ENCODE measurements at places on chromosomes 16 and 17.

- no peak overlapping the region for H3K4me3 ChIP-seq
- no peak overlapping the region for H3K27ac ChIP-seq
- H3K27me3 ChIP-seq: no peaks in the 10 kb centered on the region
- peaks cover 20% of the 10 kb centered on the region for H3K4me1 ChIP-seq
These were observed 21.1 kb downstream of the HELZ start for GRCh38 chr17:67223924-67224323.

- no peak for DNase-seq
- no peaks in the 10 kb centered on the region for H3K27me3 ChIP-seq
- peaks cover 2% of the 10 kb centered on the region for H3K36me3 ChIP-seq
- H3K4me3 ChIP-seq: no peak overlapping the region
- peak overlapping the region; percentile 76 for H3K27ac ChIP-seq
These were observed 146.4 kb upstream of the COX10 start for GRCh38 chr17:13922885-13923284.

GRCh38 chr16:80390046-80390445 is 150.7 kb upstream of the DYNLRB2 start:
- H3K4me3 ChIP-seq: no peak overlapping the region
- H3K27me3 ChIP-seq: peaks cover 30% of the 10 kb centered on the region

GRCh38 chr17:62780269-62780668 is 27.8 kb downstream of the MARCHF10 start:
- H3K36me3 ChIP-seq: no peaks in the 10 kb centered on the region

DNA sequence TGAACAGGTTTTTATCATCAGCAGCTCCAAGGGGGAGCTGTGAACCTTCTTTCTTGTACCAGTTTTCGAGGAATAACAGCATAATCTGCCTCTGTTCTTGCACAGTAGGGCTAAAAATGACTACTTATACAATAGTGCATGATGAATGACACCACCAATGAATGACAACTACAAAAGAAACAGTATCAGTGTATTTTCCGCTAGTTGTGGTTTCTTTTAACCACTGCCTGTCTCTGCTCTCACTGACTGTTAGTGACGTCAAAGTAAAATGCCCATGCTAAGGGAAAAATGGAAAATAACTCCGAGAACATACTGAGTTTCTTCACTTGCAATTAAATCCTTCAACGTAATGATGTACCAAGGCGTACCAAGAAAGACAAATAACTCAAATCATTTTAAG is 294.9 kb downstream of the MAP2K6 start:
- H3K4me3 ChIP-seq: no peak overlapping the region
- no peak overlapping the region for H3K27ac ChIP-seq
- no peak for DNase-seq

DNA sequence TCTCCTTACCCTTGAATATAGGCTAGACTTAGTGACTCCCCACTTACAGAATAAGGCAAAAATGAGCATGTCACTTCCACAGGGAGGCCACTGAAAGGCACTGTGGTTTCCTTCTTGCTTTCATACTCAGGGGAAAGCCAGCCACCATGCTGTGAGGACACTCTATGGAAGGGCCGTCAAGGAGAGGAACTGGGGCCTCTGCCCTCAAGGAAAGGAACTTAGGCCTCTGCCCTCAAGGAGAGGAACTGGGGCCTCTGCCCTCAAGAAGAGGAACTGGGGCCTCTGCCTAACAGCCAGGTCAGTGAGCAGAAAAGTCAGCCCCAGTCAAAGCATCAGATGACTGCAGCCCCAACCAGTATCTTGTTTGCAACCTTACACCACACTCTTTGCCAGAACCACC is 30.1 kb downstream of the VPS35 start:
- peak overlapping the region; percentile 17 for H3K4me3 ChIP-seq
- peak; percentile 77 for DNase-seq
- H3K27ac ChIP-seq: peak overlapping the region; percentile 63
- no peaks in the 10 kb centered on the region for H3K27me3 ChIP-seq
- peaks cover 28% of the 10 kb centered on the region for H3K4me1 ChIP-seq
- peaks cover 38% of the 10 kb centered on the region for H3K36me3 ChIP-seq

GRCh38 chr17:3804503-3804931 is 3.5 kb upstream of the ITGAE start:
- peak overlapping the region; percentile 92 for H3K27ac ChIP-seq
- peak; percentile 30 for DNase-seq
- H3K36me3 ChIP-seq: peaks cover 40% of the 10 kb centered on the region
- no peaks in the 10 kb centered on the region for H3K27me3 ChIP-seq
- no peak overlapping the region for H3K4me3 ChIP-seq

- H3K27ac ChIP-seq: no peak overlapping the region
- no peaks in the 10 kb centered on the region for H3K4me1 ChIP-seq
- peaks cover 19% of the 10 kb centered on the region for H3K27me3 ChIP-seq
- no peak for DNase-seq
- no peak overlapping the region for H3K4me3 ChIP-seq
These were observed 31.4 kb upstream of the CNEP1R1 start for GRCh38 chr16:49993579-49993978.

DNA sequence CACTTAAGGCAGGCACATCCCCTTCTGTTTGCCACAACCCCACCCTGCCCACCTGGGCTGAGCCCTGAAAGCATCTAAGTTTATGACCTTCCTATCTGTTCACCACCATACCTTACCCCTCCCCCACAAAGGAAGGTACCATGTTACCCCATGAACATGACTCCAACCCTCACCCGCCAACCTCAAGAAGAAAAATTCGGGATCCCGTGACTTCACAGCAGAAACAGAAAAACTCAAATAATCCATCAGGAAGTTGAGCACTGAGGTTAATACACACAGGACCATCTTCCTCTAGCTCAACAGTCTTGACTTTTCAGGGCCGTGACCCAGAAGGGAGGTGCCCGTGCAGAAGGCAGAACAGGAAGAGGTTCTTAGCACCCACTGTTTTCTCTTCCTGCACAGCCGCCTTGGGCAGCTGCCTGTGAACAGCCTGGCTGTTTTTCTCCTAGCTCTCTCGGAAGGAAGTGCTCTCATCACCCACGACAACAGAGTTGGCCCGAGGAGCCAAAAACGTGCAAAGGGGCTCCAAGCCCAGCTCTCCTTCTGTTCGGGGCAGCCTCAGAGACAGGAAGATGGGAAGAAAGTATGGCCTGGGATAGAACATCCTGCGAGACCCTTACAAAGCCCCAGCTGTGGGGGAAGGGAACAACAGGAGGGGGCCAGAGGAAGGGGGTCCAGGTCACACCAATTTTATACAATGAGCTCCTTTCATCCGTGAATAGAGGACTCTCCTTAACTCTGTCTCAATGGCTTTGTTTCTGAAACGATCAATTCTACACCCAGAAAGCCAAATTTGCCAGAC is 101.1 kb downstream of the XYLT1 start:
- DNase-seq: peak; percentile 70
- H3K36me3 ChIP-seq: peaks cover 46% of the 10 kb centered on the region
- H3K4me1 ChIP-seq: peaks cover 71% of the 10 kb centered on the region
- H3K27me3 ChIP-seq: no peaks in the 10 kb centered on the region

- peaks cover 72% of the 10 kb centered on the region for H3K36me3 ChIP-seq
- H3K27me3 ChIP-seq: no peaks in the 10 kb centered on the region
- H3K4me1 ChIP-seq: peaks cover 61% of the 10 kb centered on the region
These were observed 20.2 kb downstream of the IL21R start for GRCh38 chr16:27421961-27422740.

DNA sequence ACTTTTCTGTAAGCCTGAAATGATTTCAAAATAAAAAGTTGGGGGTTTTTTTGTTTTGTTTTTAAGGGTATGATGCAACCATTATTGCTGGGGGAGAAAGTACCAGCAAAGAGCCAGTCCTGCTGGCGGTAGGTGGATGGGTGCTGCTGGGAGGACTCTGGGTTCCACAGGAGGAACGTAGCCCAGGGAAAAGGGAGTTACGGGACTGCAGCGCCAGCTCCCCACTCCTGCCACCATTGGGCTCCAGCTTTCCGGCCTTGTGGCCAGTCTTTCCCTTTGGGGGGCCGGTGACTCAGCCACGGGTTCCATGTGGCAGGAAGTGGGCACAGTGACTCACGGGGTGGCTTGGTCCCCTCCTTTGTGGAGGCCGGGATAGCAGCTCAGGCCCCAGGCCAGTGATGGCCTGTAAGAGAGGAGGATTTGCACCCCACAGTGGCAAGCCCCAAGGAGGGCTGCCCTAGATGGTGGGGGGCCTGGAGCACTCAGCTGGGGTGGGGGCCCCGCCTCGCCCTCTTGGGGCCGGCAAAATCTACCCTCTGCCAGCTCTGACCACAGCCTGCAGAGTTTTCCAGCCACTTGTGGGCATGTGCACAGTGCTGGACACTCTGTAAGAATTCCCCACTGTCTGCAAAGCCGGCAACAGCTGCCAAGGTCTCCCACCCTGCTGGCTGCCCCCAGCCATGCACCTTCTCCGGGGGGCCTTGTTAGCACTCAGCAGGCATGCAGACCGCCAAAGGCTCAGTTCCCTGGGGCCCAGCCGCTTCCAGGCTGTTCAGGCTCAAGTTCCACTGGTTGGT is 30.4 kb downstream of the SOCS3 start:
- peaks cover 47% of the 10 kb centered on the region for H3K4me1 ChIP-seq
- DNase-seq: no peak
- H3K27ac ChIP-seq: peak overlapping the region; percentile 2
- H3K4me3 ChIP-seq: no peak overlapping the region
- no peaks in the 10 kb centered on the region for H3K36me3 ChIP-seq

DNA sequence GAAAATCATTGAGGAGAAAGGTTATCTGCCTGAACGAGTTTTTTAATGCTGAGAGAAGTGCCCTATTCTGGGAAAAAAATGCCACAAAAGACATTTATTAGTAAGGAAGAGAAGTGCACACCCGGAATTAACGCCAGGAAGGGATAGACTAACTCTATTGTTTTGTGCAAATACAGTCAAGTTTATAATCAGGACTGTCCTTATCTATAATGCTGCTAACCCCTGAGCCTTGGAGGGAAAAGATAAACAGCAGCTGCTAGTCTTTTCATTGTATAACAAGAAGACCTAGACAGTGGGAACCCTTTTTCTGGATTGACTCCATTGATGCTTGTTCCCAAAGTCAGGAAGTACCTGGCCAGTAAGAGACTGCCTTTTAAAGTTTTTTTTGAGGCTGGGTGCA is 26.5 kb downstream of the BCAS3 start:
- peaks cover 8% of the 10 kb centered on the region for H3K36me3 ChIP-seq
- H3K27ac ChIP-seq: no peak overlapping the region
- H3K4me1 ChIP-seq: no peaks in the 10 kb centered on the region

DNA sequence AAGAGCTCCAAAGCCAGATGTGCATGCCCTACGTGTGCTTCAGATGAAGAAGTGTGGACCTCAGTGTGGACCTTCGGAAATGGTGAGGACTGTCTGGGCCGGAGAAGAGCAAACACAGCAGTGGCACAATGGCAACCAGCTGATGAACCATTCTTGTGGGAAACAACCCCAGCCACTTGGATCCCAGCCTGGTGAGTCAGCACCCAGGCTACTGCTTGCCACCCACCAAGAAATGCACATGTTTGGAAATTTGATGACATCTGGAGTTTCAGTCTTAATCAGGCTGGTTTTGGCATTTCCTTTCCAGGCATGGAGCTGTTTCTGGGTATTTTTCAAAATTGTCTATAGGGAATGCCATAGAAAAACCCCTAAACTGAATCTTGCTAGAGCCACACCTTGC is 42.7 kb downstream of the DYNLRB2 start:
- no peak overlapping the region for H3K4me3 ChIP-seq
- H3K27ac ChIP-seq: no peak overlapping the region
- DNase-seq: peak; percentile 13
- peaks cover 8% of the 10 kb centered on the region for H3K27me3 ChIP-seq

DNA sequence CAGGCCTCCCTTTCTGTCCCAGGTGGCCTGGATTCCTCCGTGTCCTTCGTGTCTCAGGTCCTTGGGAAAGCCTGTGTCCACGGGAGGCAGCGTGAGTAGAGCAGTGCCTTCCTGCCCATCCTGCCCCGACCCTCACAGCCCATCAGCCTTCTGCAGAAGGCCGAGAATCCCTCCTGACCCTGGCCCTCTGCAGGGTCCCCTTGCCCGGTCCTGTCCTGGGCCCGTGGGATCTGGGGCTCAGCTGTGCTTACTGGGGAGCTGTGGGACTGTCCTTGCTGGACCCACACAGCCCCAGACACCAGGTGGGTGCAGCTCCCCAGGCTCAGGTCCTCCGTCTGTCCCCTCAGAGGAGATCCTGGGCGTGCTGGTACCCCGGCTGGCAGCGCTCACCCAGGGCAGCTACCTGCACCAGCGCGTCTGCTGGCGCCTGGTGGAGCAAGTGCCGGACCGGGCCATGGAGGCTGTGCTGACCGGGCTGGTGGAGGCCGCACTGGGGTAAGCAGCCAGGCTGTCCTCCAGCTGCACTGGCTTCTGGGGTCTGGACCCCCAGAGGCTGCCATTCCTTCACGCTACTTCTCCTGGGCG is 3.9 kb downstream of the TELO2 start:
- H3K27ac ChIP-seq: peak overlapping the region; percentile 31
- no peak for DNase-seq
- H3K4me3 ChIP-seq: no peak overlapping the region
- H3K4me1 ChIP-seq: peaks cover 9% of the 10 kb centered on the region
- H3K27me3 ChIP-seq: no peaks in the 10 kb centered on the region

DNA sequence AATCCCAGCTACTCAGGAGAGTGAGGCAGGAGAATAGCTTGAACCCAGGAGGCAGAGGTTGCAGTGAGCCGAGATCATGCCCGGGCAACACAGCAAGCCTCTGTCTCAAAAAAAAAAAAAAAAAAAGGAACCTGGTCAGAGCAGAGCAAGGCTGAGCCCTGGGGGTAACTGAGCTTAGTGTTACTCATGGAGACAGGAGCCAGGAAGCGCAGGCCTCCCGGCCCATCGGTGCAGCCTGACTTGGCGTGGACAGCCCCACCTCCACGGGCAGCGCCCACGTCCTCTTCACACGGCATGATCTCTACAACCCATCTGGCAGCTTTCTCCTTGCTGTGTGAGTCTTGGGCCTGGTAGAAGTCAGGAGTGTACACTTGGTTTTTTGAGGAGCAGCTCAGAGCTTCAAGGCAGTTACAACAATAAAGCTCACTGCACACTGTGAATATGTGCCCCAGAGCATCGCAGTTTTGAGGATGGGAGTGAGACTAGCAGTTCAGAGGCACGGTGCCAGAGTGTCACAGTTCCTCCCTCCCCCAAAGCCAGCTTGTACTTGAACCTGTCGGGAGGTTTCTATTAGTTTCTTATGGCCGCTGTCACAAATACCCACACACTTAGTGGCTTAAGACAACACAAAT is 129.9 kb downstream of the RAP1GAP2 start:
- peaks cover 5% of the 10 kb centered on the region for H3K27me3 ChIP-seq
- H3K4me1 ChIP-seq: peaks cover 27% of the 10 kb centered on the region
- no peak overlapping the region for H3K27ac ChIP-seq
- H3K4me3 ChIP-seq: no peak overlapping the region
- H3K36me3 ChIP-seq: peaks cover 1% of the 10 kb centered on the region

DNA sequence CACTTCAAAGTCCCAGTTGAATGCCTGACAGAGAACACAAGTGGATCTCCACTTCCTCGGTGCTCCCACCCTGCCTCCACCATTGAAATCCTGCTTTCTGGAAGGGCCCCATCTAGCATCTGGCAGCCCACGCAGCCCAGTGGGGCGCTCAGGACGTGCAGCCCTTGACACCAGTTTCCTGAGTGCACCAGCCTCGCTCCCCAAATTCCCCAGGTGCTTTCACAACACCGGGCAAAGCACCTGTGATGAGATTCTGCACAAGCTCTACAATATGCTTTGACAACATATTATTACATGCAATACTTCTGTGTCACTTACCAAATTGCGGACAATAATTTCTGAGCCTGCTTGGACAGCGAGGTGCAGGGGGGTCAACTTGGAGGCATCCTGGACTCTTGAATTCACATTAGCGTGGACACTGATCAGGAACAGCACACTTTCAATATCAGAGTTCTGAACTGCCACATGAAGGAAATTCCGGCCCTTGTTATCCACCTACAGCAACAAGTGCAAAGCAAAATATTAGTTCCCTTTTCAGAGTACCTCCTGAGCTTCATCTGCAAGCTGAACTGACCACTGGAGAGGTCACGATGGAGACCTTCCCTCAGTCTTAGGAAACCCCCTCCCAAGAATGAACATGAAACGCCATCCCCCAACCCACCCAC is 33.9 kb downstream of the CYB5D2 start:
- peaks cover 2% of the 10 kb centered on the region for H3K4me1 ChIP-seq
- no peak for DNase-seq
- H3K27me3 ChIP-seq: no peaks in the 10 kb centered on the region
- H3K27ac ChIP-seq: peak overlapping the region; percentile 47
